Epithelial cell of umbilical artery (primary cell): ENCODE measurements at places on chromosomes 7 and 10. TPM values are rescaled to one million over a fixed set of nuclear protein-coding genes. Genes with fewer than 3 reads are reported as not detected.

Gene RINT1
- 14.9 and 18.8 TPM in 2 replicates for total RNA-seq

Gene THSD7A
- total RNA-seq, result 14.3 and 15.5 TPM in 2 replicates

Gene SLC18A3
- not detected in 2 replicates for total RNA-seq

Gene CCZ1
- 76.3 and 84.3 TPM in 2 replicates for total RNA-seq

Gene PPP1R3A
- total RNA-seq, result not detected in 2 replicates

Gene ECHS1
- total RNA-seq, result 74.7 and 90.7 TPM in 2 replicates

Gene HGF
- 0.65 and 1.8 TPM in 2 replicates for total RNA-seq

Gene GIMAP8
- 77.3 and 104 TPM in 2 replicates for total RNA-seq

Gene EVX1
- total RNA-seq, result not detected in 2 replicates

Gene AVPI1
- 1.5 and 1.9 TPM in 2 replicates for total RNA-seq

Gene PRF1
- not detected in 2 replicates for total RNA-seq

Gene DGKB
- not detected in 2 replicates for total RNA-seq

Gene OR2A42
- not detected in 2 replicates for total RNA-seq
